ENCODE measurements at places on chromosomes 3 and 15.

GRCh38 chr3:167909952-167910351 lies 174.4 kb downstream of the SERPINI1 start:
- DNase-seq, result no peak

GRCh38 chr15:65069779-65070546 lies 2.2 kb upstream of the RASL12 start:
- no peak for DNase-seq

DNA sequence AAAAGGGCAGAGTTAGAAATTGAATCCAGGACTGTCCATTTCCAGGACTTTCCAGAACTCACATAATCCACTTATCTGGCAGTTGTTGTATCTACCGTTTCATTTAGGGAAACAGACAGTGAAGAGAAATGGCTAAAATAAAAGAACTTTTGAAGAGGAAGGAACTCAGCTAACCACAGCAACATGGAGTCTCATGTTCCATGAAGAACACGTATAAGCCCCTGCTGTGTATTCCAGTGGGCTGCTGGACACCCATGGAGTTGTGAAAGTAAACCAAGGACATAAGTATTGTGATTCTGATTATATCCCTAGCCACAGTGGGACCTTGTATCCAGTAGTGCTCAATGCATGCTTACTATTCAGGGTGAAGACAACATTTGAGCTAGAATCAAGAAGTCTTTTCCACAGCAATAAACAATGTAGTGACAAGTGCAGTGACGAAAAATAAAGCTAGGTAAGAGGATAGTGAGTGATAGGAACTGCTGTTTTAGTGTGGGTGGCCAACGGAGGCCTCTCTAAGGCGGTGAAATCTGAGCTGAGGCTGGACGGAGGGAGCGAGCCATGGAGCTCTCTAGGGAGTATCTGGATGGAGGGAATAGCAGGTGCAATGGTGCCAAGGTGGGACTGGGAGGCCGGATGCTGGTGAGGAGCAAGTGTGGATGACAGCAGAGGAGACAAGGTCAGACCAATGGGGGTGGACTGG lies 26.8 kb upstream of the TRH start:
- no peak for DNase-seq

DNA sequence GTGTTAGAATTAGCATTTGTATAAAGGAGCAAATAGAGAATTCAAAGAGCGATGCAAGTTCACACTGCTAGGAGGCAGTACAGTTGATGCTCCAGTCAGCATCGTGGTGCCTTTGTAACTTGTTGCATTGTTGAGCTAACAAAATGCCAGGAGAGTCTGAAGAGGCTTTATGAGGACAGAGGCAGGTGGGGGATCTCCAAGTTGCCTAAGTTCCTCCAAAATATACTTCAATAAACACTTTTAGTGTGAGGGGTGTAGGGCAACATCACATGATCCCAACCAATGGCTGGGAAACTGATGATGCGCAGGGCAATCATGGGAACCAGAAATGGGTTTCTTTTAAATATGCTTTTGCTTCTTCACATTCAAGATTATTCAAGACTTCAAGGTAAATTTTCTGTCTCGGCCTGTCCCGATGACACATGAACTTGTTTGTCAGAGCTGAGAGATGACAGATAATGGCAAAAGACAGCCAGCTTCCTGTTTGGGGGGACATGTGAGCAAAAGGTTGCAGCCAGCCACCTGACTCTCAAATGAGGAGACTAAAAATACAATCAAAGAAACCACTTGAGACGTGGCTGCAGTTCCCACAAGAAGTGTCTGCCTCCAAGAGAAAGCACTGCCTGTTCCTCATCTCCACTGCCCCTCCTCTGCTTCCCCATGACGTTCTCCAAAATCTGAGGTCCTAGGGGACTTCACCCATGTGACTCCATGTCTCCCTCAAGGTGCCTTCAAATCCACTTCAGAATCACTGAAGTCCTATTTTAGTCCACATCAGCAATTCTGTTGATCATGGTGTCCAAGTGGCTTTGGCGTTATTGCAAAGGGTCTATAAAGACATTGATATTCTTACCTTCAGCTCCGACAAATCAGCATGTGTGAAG lies 39.3 kb downstream of the KLHL6 start:
- no peak for DNase-seq

DNA sequence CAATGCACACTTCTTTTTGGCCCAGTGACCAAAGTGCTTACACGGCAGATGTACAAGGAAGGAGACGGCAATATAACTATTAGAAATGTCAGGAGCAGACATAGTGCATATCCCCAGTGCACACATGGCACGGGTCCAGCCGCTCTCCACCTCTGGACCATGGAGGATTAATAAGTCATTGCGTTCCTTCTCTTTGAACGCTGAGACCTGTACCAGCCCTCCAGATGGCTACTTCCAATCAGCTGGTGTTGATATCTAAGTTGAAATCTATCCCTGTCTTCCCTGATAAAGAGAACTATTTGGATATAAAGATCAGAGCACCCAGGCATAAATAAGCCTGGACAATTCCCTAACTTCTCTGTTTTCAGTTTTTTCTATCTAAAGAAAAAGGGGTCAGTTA lies 212.5 kb downstream of the CADPS start:
- no peak for DNase-seq

GRCh38 chr15:35320158-35320780 lies 225.7 kb downstream of the DPH6 start:
- DNase-seq, result no peak

DNA sequence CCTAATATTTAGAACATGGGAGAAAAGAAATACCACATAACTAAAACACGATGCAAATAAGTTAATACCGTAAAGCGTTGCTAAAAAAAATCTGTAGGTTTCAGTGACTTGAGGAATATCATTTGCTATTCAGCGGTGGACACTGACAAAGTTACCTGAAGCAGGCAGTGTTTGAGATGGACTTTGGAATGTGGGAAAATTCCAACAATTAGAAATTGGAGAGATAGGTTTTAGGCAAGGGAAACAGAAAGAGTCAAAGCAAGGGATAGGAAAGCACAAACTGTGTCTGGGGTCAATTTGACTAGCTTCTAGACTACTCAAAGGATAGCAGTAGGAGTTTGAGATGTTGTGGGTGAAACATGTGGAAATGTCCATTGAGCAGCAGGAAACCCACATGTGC lies 173.0 kb downstream of the TIGIT start:
- no peak for DNase-seq

DNA sequence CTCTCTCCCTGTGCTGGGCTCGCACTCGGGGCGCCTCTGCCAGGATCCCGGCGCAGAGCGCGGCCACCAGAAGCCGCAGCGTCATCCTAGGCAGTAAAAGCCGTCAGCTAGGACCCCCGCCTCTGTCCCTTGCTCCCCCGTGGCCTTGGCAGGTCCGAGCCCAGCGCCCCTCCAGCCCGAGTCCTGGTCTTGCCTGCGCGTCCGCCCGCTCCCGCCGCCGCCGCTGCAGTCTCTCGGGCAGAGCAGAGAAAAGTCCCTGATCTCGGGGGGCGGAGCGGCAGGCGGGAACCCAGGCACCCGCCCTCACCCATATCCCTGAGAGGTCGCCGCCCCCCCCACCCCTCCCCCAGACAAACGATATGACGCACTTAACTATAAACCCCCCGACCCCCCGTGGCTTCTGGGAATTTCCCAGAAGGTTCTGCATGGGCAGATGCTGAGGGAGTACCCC lies at the start of gene COL7A1:
TSS of gene COL7A1 (minus strand) at position 255 of the 451 bp plus-strand sequence. CDS start at position 85, 170 bp downstream.
- no peak for DNase-seq

DNA sequence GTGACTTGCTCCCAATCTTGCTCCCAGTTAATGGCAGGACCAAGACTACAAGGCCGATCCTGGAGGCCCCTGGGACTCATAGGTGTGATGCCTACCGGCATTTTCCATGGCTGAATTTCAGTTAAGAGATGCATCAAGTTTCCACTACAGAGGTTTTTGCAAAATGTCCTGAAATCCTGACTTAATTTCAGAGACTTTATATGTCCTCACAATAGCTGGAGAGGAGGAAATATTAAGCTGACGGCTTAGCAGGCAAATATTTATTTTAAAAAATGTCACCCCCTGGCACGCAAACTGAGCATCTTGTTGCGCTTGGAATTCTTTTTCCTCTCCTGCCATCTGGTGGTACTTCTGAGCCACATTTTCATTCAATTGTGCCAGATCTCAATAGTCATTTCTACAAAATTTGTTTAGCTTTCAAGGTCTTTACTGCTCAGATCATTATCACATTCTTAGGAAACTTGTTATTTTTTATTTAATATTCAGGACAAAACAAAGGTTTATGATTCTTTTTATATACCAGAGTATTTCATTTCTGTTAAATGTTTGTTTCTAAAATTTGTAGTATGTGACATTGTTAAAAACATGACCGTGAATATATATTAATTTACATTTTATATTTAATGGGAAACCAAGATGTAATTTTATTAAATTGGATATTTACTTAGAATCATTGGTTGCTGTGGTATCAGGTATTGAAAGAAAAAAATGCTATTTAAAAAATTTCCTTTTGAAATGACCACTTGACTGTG lies 189.2 kb upstream of the THRB start:
- DNase-seq, result no peak

DNA sequence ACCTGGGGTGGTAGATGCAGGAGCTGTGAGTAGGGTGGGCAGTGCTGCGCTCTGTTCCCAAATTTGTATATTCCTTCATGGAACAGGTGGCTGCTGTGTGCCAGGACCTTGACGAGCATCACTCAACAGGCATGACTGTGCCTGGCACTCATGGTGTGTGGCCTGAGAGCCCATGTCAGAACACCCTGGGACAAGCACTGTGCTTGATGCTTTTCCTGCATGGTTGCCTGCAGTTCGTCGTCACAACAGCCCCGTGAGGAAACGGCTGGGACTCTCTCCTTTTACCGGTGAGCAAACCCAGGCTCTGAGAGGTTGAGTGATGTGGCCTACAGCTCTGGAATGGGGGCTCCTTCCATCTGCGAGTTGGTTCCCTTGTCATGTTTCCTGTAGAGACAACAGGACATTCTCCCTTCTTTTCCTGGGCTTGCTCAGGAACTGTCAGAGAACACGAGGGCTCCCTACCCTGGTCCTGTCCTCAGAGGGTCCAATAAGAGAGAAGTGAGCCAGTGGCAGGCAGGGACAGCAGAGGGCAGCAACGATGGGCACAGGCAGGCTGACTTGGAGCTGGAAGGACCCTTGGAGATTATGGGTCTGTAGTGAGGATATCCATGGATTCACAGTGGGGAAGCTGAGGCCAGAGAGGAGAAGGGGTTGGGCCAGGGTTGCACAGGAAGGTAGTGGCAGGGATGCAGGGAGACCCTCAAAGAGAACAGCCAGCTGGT lies 37.4 kb downstream of the PRKCD start:
- no peak for DNase-seq

DNA sequence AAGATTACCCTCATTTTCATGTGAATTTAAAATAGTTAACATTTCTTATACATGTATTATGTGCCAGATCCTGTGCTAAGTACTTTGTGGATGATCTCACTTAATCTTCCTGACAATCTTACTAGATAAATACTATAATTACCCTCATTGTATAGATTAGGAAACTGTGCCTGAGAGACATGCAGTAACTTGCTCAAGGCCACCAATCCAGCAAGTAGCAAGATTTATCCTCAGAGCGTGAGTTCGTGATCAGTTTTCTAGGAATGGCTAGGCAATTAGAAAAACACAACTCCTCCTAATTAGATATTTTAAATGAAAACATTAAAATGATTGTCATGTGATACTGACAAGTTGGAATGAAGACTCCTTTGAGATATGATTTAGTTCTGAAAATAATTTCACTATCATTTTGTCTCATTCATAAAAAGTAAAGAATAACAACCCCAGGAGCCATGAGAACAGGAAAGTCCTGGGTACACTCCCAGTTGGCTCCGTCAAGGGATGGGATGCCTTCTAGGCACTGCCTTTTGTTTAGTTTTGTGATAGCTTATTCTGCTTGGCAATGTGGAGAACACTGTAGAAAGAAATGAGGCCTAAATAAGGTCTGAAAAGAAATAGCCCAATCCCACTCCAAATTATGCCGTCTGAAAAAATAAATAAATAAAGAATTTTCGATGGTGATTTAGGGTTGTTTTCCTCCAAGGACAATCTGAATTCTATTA lies 61.3 kb downstream of the FBN1 start:
- no peak for DNase-seq

DNA sequence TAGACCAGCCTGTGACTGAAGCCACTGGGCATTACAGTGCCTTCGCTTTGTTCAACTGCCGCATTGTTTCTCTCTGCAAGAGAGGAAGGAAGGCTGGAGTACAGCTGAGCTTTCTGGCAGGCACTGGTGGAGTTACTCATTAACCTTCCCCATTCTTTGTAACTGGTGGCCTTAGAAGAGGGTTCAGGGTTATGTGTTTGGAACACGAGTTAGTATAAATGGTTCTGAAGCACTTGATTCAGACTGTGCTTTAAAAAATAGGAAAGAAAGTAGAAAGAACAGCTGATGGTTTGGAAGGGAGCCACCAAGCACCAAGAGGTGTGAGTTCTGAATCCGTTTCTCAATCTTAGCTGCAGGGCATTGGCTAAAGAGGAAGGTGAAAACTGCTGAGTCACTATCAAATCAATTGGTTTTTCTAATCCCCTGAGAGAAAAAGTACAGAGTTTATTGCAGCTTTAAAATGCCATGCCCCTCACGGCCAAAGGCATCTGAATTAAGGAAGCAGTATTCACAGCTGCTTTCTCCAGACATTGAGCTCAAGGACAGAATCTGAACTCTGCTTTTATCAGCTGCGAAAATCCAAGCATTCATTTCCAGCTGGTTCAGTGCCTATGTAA lies 3.6 kb downstream of the HGD start:
- DNase-seq, result peak; percentile 37

DNA sequence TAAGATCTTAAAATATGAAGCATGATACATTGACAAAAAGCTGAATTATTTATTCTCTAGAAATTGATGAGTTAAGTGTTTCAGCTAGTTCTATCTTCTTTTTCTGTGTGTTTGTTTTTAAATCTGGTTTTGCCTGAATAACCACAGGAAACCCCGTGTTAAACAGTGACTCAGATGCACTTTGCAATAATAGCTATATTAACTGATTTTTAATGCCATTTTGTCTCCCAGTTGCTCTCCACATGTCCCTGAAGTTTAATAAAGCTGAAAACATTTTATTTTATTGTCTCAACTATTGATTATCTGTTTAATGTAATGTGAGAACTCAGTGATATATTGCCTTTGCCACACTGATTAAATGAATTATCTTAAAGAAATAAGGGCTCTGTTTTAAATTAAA lies 42.8 kb upstream of the ROBO1 start:
- DNase-seq, result no peak

DNA sequence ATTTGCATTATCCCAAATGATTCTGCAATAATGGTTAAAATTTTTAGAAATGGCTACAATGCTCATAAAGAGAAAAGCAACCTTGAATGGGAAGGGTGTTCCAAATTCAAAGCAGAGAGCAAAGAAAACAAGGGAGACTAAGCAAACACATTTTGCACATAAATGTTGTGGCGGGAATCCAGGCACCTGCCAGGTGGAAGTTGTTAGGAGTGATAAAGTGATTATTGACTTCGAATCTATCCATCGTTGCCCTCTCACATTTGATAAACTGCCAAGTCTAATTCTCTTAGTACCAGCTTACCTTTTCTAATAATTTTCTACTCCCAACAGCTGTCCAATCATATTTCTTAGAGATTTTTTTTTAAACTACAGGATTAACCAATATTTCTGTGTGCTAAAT lies 244.5 kb downstream of the CACNA2D3 start:
- no peak for DNase-seq

DNA sequence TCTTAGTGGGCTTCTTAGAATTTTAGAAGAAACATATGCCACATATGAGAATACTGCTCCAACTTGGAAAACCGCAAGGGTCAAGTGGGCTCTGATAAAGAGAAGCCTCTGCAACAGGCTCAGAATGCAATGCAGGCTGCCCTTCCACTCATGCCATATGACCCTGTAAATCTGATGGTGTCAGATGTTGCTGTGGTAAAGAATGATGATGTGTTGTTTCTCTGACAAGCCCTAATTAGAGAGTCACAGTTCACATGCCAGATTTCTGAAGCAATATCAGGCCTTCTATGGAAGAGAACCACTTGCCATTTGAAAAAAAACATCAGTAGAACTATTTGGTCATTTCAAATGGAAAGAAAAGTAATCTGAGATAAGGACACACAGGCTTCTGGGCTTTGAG lies 749.6 kb downstream of the AGBL1 start:
- no peak for DNase-seq

All from GM04503 (cell line).